ENCODE measurements at places on chromosomes 2 and 18.

- DNase-seq = no peak
Observed at GRCh38 chr2:127095784-127096183, 11.2 kb downstream of the BIN1 start.

- peak; percentile 80 for DNase-seq
Observed at GRCh38 chr2:241877989-241878970, 8.8 kb downstream of the RTP5 start.

GRCh38 chr2:6089474-6089873 lies 397.3 kb downstream of the SOX11 start:
- DNase-seq = no peak

GRCh38 chr2:127400533-127400896 lies 12.7 kb upstream of the MAP3K2 start:
- no peak for DNase-seq

GRCh38 chr2:95023222-95023597 lies 2.3 kb upstream of the MAL start:
- DNase-seq = no peak

GRCh38 chr2:173132531-173132930 lies 56.9 kb downstream of the MAP3K20 start:
- no peak for DNase-seq

DNA sequence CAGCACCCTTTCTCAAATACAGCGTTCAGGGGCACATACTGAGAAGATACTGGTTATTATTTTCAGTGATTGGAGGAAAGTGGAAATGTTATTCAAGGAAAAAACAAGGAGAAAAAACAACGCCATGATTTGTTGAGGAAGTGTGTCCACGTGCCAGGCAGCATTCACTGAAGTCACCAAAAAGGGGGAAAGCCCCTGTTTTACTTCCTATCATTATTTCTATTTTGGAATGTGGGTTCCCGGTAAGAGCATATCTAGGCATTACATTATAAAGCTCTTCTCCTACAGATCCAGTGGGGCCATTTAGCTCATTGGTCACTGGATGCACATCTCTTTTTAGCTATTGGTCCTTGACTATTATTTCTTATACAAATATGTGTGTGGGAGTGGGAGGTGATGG lies 518.7 kb downstream of the TXNL1 start:
- no peak for DNase-seq

- DNase-seq = no peak
Observed at GRCh38 chr2:195642679-195643068, 14.4 kb upstream of the SLC39A10 start.

- DNase-seq = no peak
Observed at GRCh38 chr2:39243469-39244123, at the start of gene CDKL4. Gene CDKL4 (minus strand): TSS chr2:39243970.

- DNase-seq = no peak
Observed at GRCh38 chr2:179336782-179337534, 72.3 kb upstream of the SESTD1 start.

- no peak for DNase-seq
Observed at GRCh38 chr2:237235383-237236095, 149.8 kb downstream of the COPS8 start.
